ENCODE measurements at places on chromosomes 4 and X. TPM values are rescaled to one million over a fixed set of nuclear protein-coding genes. Genes with fewer than 3 reads are reported as not detected.

Gene SEPTIN11
- 33.3 TPM for total RNA-seq

Gene SMAD1
- 1.9 TPM for total RNA-seq

Gene NUDT10
- total RNA-seq = 0.70 TPM

Gene PAGE2
- not detected for total RNA-seq

Gene LNX1
- total RNA-seq = not detected

Gene EDA2R
- 5.4 TPM for total RNA-seq

Gene BRS3
- total RNA-seq = not detected

Gene ZXDB
- 5.1 TPM for total RNA-seq

Gene CFI
- 0.26 TPM for total RNA-seq

Gene PPP4R3C
- total RNA-seq = not detected

Gene UBE2K
- total RNA-seq = 75.4 TPM

Gene STOX2
- not detected for total RNA-seq
